IMR-90 (cell line): ENCODE measurements at places on chromosomes 1 and 21.

DNA sequence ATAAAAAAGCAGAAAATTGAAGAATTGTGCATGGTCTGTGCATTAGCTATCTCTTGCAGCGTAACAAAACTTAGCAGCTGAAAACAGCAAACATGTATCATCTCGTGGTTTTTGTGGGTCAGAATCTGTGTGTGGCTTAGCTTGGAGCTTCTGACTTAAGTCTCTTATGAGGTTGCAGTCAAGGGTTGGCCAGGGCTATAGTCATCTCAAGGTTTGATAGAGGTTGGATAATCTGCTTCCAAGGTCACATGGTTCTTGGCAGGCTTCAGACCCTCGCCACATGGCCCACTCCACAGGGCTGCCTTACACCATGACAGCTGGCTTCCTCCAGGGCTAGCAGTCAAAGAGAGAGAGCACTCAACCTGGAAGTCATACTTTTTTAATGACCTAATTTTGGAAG, 35.9 kb downstream of the CNST start:
- peak; percentile 34 for DNase-seq

- no peak for DNase-seq
Observed at GRCh38 chr1:46133781-46134350, 1.4 kb upstream of the PIK3R3 start.

DNA sequence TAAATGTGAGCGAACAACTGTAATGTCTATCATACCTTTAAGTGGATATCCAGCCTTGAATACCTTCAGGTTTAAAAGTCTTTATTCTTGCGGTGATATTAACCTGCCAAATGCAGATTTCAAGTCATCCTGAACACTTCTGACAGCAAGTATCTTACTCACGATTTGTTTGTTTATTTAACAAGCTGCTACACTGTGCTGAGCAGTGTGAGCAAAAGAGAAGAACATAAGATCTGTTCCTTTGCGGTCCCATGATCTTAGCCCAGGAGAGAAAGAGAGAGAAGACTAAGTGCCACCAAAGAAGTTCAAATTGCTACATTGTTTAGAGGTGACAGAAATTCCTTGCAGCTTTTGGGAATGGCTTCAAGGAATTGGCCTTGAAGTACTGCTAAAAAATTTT, 9.5 kb upstream of the IL24 start:
- peak; percentile 64 for DNase-seq

- peak; percentile 87 for DNase-seq
Observed at GRCh38 chr1:16248603-16249516, 11.9 kb upstream of the CPLANE2 start.

DNA sequence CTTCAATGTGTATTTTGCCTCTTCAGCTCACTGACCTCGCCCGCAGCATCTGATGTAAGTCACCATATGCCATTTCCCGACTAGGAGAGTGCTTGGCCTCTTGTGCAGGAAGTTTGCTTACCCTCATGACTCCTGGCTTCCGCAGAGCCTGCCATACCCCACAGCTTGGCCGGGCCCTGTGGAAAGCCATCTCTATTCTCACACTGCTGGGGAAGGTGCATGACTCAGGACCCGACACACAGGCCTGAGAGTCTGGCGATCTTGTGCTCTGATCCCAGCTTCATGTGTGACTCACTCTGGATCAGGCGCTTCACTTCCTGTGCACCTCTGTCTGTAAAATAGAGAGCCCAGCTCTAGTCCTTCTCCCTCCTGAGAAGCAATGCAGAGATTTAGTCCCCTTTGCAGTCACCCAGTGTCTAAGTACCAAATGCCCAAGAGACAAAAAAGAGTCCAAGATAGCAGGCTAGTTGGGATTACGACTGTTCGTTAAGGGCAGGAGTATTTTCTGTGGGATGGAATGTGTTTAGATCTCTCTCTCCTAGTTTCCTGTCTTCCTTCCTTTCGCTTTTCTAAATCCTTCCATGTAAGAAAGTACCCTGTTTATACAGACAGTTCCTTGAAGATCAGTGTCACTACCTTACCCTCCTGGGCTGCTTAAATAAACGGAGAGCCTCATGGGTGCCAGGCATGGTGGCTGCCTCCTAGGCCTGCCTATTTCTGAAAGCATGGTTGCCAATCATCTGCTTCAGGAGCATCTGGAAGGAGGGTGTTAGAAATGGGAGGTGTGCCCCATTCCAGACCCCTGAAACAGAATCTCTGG, 62.8 kb upstream of the KIF26B start:
- peak; percentile 99 for DNase-seq

GRCh38 chr1:32255072-32256071, 4.3 kb downstream of the LCK start:
- no peak for DNase-seq

- no peak for DNase-seq
Observed at GRCh38 chr1:226111883-226112261, 49.4 kb downstream of the H3-3A start.

DNA sequence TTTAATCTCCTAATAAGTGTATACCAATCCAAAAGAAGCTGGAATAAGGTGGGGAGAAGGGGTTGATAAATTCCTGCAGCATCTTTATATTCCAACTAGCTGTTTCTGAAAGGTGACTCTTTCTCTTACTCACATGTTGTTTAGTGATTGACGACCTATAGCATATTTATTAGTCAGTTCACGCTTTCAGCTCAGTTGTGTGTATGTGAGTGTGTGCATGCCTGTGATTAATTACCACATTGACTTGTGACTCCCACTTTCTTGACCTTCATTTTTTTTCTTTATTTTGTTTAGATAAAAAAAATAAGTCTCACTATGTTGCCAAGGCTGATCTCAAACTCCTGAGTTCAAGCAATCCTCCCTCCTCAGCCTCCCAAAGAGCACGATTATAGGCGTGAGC, 44.4 kb downstream of the ATP2B4 start:
- DNase-seq: peak; percentile 60

GRCh38 chr21:37350472-37350871, 16.1 kb upstream of the DYRK1A start:
- DNase-seq: no peak

DNA sequence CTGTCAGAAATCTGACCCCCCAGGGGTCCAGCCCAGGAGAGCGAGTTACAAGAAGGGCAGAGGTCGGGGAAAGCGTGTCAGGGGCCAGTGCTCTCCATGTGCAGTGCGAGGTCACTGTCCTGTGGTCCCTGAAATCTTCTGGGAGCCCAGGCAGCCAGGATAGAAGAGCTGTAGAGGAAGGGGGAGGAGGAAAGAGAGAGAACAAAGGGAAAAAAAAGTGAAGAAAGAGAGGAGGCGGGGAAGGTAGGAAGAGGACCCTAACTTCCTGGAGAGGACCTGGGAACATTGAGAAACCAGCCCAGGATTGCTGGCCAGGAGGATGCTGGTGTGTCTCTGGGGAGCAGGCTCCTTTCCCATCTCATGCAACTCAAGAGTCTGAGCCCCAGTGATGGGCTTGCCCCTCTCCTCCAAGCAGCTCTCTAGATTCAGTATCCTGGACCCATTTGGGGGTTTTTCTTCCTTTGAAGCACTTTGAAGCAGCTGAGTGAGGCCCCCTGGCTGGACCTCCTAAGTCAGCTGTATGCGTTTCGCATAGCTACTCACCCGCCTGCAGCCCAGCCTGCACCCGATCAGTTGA, 6.8 kb upstream of the INAVA start:
- DNase-seq: no peak

DNA sequence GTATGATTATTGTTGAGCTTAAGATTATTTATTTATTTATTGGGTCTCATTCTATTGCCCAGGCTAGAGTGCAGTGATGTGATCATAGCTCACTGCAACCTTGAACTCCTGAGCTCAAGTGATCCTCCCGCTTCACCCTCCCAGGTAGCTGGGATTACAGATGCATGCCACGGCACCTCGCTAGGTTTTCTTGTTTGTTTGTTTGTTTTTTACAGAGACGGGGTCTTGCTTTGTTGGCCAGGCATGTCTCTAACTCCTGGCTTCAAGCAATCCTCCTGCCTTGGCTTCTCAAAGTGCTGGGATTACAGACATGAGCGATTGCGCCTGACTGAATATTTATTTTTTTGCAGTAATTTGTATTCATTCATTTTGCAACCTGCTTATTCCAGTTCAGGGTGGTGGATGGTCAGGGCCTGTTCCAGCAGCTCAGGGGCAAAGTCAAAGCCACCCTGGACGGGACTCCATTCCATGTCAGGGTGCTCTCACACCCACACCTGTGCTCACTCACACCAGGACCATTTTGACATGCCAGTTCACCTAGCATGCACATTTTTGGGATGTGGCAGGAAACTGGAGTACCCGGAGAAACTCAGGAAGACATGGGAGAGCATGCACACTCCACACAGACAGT, 29.6 kb upstream of the RASAL2 start:
- DNase-seq: no peak

DNA sequence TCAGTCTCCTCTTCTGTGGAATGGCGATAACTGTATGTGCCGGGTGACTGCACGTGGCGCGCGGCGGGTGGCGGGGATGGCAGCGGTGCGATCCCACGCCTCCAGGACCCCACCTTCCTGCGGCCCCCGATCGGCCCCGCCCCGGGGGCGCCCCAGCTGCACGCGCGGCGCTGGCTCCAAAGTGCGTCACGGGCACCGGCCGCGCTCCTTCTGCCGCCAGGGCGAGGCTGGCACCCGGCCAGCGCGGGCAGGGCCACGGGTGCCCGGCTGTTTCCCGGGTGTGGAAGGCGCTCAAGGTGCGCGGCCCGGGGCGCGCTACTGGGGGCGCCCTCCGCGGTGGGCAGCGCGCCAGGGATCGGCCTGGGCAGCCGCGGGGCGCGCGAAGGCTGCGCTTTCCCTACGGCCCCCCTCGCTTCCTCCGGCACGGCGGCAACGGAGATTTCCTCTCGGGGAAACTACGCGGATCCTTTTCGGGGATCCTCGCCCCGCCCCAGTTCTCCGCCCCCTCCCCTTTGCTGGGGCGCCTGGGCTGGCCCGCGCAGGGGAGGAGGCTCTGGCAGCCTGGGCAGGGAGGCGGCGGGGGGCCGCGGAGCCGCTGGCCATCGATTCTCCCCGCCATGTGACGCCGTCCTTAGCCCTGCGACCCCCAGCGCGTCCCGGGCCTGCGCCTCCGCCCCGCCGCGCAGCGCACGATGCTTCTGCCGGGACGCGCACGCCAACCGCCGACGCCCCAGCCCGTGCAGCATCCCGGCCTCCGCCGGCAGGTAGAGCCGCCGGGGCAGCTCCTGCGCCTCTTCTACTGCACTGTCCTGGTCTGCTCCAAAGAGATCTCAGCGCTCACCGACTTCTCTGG, at the start of gene EVA1C:
Gene EVA1C, plus strand, starts transcription at position 545 of the 853 bp plus-strand sequence. Its CDS starts 148 bp downstream, at position 693.
- DNase-seq: peak; percentile 30

DNA sequence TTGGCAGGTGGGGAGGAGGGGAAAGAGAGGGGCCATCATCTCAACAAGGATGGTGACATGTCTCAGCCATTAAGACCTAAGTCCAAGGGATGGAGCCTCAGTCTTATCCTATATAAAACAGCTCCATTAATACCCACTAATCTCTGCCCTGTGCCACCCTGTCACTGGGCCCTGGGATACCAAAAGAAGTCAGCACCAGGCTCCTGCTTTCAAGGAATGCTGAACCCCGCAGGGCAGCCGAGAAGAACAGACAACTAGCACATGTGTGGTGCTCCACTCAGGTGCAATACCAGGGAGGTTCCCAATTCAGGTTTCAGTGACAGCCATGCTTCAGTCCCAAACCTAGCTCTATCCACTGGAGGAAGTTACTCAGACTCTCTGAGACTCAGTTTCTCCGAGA, 128.4 kb downstream of the GRIK3 start:
- no peak for DNase-seq

DNA sequence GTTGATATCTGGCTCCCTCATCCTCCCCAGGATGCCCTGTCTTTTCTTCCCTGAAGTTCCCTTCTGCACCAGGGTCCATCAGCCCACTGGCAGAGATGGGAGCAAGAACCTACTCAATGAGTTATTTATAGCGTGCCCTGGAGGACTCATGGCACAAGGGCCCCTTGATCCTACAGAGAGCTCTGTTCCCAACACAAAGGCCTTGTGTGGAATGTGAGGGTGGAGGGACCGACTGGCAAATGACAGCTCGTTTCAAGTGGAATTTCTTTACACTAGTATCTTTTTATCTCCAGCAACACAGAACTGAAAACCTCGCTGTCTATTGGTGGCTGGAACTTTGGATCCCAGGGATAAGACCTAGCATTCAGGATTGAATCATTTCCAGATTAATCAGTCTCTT, 22.4 kb downstream of the CHI3L2 start:
- DNase-seq: no peak

DNA sequence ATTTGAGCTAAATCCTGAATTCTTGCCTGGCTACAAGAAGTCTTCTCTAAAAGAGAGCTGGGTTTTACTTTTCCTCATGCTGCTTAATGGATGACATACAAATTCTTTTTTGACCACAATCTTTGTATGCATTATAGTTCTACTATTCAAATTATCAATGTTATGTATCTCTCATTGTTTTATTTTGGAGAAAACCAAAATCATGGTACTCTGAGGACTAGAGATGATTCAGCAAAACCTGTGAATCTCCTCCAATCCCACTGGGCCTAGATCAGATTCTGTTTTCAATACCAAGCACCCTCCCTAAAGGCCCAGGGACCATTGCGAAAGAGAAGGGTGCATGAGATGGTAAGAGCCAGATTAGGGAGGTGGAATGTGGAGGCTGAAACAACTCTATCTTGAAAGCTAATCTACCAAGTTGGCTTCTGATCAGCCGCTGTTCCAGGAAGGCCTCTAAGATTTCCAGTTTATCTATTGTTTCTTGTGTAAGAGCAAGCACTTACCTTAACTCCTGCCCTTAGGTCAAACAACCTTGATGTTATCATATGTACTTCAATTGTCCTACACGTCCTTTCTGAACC, 547.2 kb downstream of the PLPP3 start:
- no peak for DNase-seq

GRCh38 chr1:227532019-227532619, 31.2 kb upstream of the ZNF678 start:
- DNase-seq: no peak
